ENCODE measurements at places on chromosomes 4 and X.

GRCh38 chr4:3217266-3217665 is 31.7 kb upstream of the MSANTD1 start:
- DNase-seq: no peak

DNA sequence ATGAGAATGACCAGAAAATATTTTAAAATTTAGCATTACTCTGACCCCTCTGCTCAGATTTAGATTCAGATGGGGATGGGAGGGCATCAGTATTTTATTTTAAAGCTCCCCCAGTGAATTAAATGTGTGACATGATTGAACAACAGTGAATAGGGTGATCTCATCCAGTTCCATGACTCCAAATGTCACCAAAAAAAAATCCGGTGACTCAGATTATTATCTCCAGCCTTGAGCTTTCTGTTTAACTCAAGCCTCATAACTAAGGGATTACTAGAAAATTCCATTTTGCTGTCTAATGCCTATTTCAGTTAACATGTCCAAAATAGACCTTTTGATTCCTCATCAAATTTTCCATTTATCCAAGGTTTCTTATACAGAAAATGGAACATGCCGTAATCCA is 121.8 kb upstream of the TMEM47 start:
- no peak for DNase-seq

- no peak for DNase-seq
Observed at GRCh38 chr4:83009529-83009928, 1.1 kb downstream of the LIN54 start.

- no peak for DNase-seq
Observed at GRCh38 chrX:13933352-13933751, 96.3 kb downstream of the GEMIN8 start.

DNA sequence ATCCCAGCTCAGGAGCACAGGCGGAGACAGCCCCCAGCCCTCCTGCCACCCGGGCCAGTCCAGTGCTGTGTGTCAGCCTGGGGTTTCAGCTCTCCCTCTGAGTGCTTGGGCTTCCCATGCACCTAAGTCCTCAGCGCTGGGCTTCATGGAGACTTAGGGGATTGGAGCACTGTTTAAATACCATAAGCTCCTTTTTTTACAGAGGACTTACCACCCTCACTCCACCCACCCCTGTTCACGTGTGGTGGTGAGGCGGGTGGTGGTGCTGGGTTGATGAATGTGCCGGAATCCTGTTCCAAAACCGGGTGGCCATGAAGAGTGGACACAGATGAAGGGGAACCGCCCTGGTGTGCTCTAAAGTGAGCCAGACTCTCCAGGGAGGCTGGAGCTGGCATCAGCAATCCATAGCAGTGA is 66.9 kb downstream of the PSAPL1 start:
- no peak for DNase-seq

- no peak for DNase-seq
Observed at GRCh38 chrX:69031971-69032391, 133.3 kb downstream of the PJA1 start.

GRCh38 chrX:105191878-105192277 is 28.6 kb downstream of the TEX13A start:
- no peak for DNase-seq

DNA sequence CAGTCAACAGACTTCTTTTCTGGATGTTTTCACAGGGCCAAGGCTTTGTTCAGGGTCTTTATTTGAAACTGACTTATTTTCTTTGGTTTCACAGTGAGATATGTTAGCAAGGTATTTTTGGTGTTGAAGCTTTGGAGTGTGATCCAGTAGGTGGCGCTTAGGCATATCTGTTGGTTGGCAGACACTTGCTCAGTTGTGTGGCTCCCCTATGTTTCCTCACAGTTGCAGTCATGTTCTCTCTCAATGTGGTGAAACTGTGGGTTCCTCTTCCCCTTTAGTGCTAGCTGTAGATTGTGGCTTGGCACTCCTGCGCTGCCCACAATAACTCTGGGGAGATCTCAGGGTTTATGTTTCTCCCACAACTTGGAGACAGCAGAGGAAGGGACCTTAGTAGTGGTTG is 460.8 kb downstream of the SLITRK2 start:
- no peak for DNase-seq

Measured in neural crest cell (in vitro differentiated cells).